NCI-H524 (cell line): ENCODE measurements at places on chromosomes 3 and 15.

DNA sequence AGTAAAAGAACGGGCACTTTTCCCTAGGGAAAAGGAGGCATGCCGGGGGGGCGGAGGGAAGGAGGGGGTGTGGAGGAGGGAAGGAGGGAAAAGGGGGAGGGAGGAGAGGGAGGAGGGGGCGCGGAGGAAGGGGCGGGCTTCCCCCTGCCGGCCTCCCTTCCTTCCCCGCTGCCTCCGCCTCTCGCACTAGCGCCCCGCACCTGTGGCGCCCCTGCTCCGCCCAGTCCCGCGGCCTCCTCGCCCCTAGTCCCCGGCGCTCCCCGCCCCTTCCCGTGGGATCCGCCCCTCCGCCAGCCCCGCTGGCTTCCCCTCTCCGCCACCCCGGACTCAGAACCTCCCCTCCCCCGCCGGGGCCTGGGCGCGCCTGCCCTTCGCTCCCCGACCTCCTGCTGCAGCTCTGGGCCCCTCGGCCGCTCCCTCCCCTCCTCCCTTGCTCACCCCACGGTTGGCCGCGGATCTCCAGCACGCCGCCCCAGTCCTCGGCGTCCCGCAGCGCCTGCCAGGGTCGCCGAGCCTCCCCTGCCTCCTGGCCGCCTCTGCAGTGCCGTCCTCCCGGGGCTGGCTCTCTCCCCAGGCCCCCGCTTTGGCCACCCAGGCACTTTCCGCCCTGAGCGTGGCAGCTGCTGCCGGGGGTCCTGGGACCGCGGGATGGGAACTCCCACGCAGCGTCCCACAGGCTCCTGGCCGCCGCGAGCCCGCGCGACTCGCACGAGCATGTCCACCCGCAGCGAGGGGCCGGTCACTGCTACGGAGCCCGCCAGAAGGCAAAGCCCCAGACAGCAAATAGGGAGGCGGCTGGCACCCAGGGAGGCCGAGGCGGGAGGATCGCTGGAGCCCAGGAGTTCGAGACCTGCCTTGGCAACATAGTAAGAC, 147.4 kb downstream of the TJP1 start:
- DNase-seq: peak; percentile 67

GRCh38 chr15:78450285-78450858, 12.4 kb downstream of the IREB2 start:
- peak; percentile 60 for DNase-seq

DNA sequence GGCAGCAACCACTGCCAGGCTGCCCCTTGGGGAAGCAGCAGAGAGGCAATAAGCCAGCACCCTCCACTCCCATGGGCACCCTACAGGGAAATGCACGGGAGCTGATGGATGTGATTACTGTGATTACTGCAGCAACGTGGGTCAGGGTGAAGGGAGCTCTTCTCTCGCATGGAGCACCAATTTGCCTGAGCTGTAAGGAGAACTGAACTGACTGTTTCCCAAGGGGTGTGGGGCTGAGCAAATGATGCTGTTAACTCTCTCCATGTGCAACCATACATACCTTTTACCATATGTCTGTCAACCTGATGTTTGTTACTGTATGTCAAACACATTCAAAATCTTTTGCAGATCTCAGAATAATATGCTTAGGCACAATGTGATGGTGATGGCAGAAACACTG, 680.6 kb downstream of the SQOR start:
- DNase-seq: peak; percentile 76

GRCh38 chr3:48598323-48599076, 3.4 kb upstream of the COL7A1 start:
- DNase-seq: peak; percentile 18

DNA sequence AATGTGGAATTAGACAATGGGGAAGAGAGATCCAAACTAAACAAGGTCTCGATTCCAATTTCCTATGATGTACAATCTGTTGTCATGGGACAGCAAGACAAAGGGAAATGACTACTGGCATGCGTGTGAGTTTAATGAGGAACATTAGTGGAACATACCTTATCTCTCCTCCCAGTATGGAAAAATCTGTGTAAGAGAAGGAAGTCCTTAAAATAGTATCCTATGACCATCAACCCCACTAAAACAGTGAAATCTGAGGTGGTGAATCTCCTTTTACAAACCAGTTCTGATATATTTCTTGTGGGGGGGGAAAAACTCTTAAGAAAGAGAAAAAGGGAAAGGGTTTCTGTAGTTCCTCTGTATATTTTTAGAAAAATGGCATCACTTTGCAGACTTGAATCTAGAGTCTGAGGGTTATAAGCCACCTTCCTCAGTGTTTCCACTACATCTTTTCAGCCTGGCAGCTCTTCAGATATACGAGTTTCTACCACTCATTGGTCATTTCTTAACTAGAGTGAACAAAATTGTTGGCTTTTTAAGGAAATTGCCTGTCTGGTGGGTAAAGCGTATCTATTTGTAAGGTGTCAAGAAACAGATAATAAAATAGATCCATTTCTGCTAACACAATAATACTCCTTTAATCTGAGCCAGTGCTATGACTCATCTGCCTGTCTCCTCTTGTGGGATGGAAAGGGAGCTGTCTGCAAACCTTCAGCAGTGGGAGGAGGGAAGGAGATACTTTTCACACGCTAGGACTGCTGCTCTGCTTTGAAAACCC, 3.0 kb upstream of the TNFAIP8L3 start:
- DNase-seq: no peak

DNA sequence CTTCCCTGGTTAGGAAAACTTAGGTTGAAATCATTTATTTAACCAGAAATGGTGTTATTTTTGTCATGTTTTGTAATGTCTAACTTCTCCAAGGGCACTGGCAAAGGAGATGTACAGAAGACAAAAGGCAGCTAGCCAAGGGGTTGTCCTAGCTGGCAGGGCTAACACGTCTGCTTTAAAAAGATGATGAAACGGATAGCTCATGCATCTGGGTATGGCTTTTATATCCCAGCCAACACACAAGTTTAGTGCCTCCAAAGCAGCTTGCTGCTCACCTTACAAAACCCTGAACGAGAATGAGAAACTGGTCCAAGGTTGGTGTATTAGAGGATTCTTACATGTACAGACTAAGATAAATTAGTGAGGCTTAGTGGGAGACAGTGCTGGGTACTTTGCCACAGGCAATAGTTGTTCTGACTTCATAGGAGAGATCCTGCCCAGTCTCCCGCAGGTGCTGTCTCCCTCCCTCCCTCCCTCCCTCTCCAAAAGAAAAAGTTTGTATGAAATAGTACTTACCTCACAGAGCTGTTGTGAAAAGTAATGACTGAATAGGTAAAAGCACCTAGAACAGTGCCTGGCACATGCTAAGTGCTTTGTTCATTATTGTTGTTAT, 47.8 kb downstream of the KCNMB2 start:
- DNase-seq: no peak

DNA sequence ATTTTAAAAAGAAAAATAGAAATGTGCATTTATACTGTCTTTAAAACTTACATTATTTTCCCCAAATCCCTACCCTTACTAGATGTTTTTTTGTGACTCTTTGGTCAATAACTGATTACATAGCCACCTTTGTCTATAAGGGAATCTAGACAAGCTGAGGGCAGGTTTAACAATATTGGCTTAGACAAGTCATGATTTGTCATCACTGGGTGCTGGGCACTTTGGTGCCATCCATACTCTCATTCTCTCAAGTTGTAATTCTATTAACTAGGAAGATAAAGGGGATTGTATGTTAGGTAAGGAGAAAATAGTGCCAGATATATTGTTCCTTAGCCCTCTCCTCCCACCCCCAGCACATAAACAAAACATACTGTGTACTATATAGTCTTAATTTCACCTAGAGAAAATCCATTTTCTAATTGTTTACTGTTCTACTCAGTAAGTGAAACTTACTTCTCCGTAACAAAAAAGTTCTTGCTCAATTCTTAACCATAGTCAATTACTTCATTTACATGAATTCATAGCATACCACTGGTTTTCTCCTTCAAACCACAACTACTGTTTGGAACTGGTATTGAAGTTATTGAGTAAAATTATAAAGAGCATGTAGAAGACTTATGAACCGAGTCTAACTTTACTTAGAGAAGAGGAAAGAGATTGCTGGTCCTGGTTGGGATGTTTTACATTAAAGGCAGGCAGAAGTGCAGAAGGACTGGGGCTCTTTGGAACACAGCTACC, 877.1 kb downstream of the PDCD6IP start:
- no peak for DNase-seq

DNA sequence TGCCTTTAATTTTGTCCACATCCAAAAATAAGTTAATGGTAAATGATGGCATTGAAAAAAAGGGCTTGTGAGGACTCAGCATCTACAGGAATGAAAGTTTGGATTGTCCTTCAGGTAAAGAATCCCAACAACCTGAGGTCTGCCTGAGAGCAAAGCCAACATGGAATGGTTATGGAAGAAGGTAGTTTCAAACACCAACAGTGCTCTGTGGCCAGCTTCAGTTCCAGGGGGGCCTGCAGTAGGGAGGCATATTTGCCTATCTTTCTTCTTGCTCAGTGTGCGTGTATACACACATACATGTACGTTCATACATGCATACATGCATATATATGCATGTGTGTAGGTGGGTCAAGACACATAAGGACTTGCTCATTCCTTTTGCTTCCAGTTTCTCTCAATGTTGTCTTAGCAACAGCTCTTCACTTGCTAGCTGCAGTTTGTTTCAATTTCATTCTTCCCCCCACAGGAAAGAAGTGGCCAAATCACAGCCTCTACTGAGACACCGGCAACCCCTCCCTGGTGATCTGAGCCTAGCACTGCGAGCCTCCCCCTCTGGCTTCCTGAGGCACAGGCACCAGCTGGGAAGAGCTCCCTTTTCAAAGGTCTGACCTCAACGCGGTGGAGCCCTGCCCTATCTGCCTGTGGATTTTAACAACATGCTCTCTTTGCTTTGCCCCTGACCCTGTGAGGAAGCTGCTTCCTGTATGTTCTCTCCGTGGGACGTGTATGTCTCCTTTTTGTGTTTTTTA, 146.2 kb downstream of the KLF13 start:
- DNase-seq: peak; percentile 80

GRCh38 chr3:195451373-195452015, 8.7 kb upstream of the ACAP2 start:
- peak; percentile 18 for DNase-seq

DNA sequence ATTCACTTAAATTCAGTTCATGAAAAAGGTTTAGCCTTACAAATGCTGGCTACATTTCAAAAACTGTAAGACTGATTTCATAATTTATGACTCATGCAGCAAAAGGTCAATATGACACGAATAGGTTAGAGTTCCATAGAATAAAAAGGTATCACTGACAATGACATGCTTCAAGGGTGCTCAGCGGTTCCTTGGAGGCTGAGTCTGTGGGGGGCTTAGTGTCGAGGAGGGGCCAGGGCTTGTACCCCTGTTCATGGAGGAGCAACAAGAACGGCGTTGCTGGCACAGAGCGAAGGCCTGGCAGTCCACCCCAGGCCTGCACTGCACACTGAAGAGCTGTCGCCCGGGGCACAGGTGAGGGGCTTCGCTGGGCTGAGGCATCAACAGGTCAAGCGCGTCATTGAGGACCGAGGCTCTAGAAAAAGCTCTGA, 174.2 kb downstream of the NR1D2 start:
- DNase-seq: no peak

GRCh38 chr15:29138260-29138659, 131.4 kb downstream of the NSMCE3 start:
- DNase-seq: no peak

GRCh38 chr3:128813097-128813496, 66.3 kb upstream of the ACAD9 start:
- no peak for DNase-seq

DNA sequence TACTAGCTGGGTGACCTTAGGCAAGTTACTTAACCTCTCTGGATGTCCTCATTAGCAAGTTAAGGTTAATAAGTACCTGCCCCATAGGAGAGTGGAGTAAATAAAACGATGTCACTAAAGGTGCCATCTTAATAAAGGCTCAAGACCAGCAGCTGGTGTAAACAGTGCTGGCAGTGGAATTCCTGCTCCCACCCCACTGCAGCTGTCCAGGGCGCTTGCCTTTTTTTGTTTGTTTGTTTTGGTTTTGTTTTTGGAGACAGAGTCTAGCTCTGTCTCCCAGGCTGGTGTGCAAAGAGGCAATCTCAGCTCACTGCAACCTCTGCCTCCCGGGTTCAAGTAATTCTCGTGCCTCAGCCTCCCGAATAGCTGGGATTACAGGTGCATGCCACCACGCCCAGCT, 28.9 kb downstream of the IDH3A start:
- no peak for DNase-seq

- DNase-seq: peak; percentile 68
These were observed 811 bp downstream of the SKIL start for GRCh38 chr3:170358042-170359010.

GRCh38 chr15:42092398-42093318, 1.7 kb downstream of the PLA2G4D start:
- no peak for DNase-seq

- no peak for DNase-seq
These were observed 189.3 kb downstream of the OPA1 start for GRCh38 chr3:193782276-193782647.

DNA sequence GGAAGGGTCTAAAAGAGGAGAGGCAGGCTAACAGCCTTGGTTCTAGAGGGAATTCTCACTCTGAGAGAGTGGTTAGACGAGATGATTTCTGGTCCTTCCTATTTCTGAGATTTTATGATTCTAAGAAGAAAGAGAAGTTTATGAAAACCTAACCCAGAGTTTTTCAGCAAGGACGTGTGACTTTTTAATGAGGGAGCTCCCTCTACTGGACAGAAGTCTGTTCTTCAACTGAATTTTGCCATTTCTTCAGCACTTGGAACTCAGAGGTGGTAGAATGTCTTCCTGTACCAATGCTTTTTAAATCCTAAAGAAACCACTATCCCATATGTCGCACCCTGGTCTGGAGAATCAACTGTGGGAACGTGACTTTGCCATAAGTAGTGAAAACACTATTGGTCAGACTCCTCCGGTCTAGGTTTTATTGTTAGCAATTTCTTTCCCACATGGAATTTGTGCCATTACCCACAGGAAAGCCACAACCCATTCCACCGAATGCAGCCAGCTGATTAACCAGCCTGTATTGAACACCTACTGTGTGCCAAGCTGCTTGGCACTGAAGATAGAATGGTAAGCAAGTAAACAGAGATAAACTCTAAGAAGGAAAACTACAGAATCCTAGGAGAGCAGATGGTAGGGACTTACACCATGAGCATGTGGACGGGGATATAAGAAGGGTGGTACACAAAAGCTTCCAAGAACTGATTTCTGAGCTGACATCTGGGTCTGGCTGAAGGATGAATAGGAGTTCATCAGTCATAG, 199.5 kb upstream of the LMCD1 start:
- DNase-seq: peak; percentile 66

GRCh38 chr3:58116985-58117384, 93.8 kb downstream of the DNASE1L3 start:
- no peak for DNase-seq

GRCh38 chr3:131794766-131795388, 239.9 kb downstream of the CPNE4 start:
- peak; percentile 73 for DNase-seq
